ENCODE measurements at places on chromosomes 5 and 9.
A peak's percentile ranks its signal among the peaks of the same experiment; 100 is the strongest.

GRCh38 chr9:97808972-97809371 lies 44.1 kb upstream of the FOXE1 start:
- DNase-seq: no peak

DNA sequence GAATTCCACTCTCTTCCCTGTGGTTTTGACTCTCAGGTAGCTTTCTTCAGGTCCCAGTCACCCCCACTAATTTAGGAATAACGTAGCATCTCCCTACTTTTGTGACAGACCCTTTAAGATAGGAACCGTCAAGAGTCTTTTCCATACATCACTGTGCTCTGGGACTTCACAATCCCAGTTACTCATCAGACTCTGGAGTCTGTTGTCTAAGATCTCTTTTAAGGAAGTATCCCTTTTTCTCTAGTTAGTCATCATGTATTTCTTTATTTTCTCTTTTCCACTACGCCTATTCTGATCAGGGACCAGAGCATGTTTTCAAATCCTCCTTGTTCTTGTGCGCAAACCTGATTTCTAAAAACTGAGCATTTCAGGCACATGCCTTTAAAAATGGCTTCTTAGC lies 143.0 kb downstream of the GOLPH3 start:
- no peak for DNase-seq

DNA sequence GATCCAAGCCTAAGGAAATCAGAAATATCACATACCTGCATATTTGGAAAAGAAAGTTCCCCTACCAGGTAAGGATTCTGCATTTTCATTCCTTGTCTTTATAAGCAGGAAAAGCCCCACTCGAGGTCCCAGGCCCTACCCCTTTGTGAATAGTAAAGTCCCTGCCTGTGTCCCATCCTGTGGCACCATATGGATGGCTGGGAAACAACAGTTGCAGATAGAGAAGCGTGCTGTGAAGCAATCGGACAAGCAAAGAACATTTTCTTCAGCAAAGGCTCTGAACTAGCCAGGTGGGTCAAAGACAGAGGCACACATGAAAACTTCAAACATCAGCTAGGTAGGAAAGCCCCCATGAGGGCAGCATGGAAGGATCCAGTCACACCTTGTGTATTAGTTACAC lies 169.3 kb downstream of the NR2F1-AS1 start:
- no peak for DNase-seq

DNA sequence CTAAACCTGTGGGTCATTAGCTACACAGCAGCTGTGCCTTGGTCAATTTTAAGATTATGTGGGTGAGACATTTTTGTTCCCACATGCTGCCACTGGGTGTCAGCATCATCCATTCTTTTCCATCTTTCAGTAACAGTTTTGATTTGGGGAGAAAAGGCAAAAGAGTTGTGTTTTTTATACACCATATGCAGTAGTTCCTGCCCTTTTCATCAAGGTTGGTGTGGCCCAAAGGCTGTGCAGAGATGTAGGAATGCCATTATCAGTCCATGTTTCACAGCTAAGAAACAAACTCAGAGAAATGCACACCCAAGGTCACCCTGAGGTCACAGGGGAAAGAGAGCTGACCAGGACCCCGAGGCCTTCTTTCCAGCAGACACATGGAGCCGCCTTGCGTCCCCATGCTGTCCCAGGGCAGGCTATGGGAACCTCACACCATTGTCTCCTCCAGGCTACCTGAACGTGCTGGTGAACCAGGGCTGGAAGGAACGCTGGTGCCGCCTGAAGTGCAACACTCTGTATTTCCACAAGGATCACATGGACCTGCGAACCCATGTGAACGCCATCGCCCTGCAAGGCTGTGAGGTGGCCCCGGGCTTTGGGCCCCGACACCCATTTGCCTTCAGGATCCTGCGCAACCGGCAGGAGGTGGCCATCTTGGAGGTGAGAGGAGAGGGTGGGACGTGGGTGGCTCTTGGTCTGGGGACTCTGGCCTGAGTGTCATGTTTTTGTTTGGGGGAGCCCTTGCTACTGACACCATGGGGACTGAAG lies 27.8 kb upstream of the GRPEL2 start:
- DNase-seq: peak; percentile 51

GRCh38 chr5:15807871-15808270 lies 307.9 kb downstream of the FBXL7 start:
- peak; percentile 52 for DNase-seq

DNA sequence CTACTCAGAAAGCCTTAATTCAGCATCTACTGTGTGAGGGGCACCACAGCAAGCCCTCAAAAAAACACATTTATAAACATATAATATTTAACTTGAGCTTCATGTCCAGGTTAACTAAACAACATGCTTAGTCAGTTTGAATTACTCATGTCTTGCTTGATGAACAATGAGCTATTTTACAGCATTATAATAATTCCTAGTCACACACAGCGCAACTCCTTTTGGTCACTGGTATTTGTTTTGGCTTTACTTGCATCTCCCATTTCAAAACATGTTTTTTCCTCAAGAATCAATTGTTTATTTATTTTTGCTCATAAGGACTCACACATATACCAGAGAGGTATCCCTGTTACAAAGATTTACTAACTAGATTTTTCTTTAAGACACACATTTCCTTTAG lies 616.7 kb upstream of the DAB2 start:
- no peak for DNase-seq

DNA sequence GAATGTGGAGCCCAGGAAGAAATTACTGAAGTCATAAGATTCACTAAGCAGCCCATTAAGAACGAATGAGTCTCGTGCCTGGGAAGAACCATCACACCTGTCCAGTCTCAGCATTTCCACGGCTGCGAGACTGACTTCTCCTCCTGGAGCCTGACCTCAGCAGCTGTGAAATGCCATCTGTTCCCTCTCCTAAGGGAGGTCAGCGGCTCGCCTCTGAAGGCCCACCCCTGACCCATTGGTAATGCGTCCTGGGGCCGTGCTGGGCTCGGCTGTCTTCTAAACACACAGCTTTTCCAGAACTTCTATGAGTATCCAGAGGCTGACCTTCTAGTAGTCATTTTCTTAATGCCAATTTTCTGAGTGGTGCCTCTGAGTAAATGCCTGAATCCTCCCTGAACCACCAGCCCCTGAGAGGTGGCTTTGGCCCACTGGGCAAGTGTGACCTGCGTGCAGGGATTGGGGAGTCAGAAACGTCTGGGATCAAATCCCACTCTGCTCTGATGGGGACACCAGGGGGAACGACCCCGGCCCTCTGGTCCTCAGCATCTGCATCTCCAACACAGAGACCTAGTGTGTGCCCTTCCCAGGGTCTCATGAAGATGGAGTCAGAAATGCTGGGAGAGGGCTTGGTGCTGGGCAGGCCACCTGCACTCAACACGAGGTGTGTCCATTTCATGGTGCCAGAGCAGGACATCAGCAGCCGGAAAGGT lies 5.7 kb downstream of the SLC6A3 start:
- no peak for DNase-seq
